ENCODE measurements at places on chromosomes 3 and 15.

- no peak for DNase-seq
These were observed 44.5 kb downstream of the BLM start for GRCh38 chr15:90761629-90762028.

GRCh38 chr3:16936233-16936632, 51.5 kb downstream of the PLCL2 start:
- no peak for DNase-seq

DNA sequence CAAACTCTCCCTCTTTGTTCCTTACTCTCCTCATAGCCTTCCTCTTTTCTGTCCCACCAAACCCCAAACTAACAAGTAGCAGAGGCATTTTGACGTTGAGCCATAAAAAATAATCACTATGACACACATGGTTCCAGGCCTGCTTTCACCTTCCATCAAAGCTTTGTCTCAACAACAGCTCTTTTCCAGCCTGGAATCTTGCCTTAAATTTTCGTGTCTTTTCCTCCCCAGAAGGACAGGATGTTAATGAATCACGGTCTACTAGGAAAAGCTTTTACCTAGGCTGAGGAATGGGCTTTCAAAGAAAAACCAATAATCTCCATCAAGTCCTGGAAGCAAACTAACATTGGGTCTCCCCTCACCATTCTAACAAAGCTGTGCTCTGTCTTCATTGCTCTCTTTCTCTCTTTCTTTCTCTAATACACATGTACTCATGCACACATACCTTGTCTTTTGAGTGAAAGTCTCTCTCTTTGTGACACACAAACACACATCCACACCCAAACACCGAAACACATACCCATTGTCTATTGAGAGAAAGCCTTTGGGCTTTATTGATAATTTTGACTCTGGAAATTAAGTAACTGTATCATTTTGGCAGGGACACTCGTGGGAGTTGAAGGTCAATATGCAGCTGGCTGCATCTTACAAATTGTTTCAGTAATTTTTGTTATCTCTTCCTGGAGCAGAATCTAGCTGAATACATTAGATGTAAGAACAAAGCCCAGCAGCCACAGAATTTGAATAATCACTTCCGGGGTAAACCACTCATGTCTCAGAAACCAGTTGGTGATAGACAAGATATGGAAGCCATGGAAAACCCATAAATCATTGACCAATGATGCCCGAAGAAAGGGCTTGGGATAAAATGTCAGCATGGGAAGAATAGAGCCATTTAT, 107.4 kb upstream of the SLC4A7 start:
- DNase-seq, result no peak

DNA sequence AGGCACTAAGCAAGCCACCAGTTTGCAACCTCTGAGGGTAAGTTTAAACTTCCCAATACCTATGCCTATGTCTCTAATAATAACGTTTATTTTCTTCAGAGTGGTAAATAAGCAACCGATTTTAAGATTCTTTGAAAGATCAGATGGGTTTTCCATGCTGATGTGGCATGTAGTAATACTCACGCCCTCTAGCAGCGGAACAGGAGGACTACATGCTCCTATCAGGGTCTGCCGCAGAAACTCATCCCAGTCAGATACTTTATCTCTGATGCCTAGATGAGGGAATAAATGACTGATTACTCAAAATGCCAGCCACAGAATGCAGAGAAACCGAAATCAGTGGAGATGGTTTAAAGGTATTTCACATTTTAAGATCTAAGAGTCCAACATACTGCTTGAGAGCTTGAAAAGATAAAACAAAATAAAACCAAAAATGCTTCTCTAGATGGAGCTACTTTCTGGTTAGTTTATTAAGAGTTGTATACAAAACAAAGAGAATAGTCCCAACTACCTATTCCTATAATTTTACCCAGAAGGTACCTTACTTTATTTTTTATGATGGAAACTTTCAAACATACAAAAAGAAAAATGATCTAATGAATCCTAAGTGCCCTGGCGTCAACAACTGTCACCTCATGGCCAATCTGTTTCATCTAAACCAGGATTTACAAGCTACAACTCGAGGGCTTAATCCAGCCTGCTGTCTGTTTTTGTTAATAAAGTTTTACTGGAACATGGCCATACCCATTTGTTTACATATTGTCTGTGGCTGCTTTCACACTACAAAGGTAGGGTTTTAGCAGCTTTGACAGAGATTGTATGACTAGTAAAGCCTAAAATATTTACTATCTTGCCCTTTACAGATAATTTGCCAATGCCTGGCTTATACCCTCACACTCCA, 37.5 kb upstream of the STIMATE start:
- DNase-seq, result peak; percentile 22

- DNase-seq, result no peak
These were observed 2.7 kb downstream of the ARHGEF26 start for GRCh38 chr3:154123906-154124305.

GRCh38 chr3:173615661-173616060, 218.1 kb downstream of the NLGN1 start:
- no peak for DNase-seq

GRCh38 chr3:12312010-12312409, 23.1 kb downstream of the PPARG start:
- no peak for DNase-seq

- no peak for DNase-seq
These were observed 117.5 kb downstream of the PDCD6IP start for GRCh38 chr3:33915796-33916546.

DNA sequence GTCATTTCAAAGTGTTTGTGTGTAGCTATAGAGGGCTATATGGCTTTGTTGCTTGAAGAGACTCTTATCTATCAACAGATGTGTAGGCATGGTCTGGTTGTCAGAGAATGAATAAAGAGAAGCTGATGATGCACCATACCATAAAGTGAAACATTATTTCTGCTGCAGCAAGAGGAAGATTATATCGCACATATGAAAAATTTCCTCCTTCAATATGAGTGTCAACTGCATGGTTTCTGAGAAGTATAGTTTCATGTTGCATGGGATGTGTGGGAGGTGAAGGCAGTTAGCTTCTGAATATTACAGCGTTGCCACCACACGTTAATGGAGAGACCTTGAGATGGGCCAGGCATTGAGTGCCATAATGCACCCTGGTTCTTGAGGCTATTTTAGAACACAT, 217.9 kb downstream of the SATB1 start:
- DNase-seq, result no peak

DNA sequence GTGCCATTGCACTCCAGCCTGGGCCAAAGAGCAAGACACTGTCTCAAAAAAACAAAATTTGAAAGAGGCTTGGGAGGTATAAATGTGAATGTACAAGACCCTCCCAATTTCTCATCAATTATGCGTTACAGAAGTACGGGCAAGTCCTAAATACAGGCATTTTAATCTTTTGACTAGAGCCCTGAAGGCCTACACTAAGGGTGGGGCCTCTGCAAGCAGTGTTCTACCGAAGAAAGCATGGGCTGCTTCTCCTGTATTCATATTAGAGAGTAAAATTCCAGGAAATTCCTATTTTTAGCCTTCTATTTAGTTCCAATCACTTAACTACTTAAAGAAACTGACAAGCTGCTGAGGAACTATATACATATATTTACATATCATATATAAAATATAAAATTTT, 25.7 kb downstream of the PBRM1 start:
- DNase-seq, result no peak

GRCh38 chr3:126039870-126040269, 44.1 kb downstream of the SLC41A3 start:
- no peak for DNase-seq

DNA sequence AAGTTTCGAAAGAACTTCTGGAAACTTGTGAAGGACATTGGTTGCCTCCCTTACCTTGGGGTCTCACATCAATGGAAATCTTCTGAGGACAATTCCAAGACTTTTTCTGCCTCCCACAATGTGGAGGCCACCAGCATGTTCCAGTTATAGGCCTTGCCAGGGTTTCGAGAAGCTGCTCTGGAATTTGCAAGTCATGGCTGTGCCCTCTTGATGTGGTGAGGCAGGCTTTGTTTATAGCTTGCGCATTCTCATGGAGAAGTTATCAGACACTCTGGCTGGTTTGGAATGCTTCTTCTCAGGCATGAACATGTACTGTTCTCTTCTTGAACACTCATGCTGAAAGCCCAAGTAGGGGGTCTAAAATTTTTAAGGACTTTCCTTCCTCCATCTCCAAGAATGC, 4.1 kb downstream of the CXCR6 start:
- DNase-seq, result no peak

DNA sequence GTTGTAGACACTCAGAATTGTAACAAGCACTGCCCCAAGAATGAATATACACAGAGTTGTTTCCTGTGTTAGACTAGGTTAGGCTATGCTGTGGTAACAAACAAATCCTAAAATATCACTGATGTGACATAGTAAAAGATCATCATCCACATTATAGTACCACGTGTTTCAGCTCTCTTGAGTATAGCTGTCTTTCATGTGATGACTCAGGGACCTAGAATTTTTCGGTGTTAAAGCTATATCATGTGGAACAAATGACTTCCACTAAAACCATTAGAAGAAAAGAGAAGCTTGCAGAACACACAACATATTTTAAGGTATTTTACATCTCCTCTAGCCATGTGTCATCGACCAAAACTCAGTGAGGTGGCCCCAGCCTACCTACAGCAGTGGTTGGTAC, 307.9 kb upstream of the RBMS3 start:
- DNase-seq, result no peak

GRCh38 chr3:156488767-156489166, 66.2 kb downstream of the SSR3 start:
- DNase-seq, result no peak

- no peak for DNase-seq
These were observed 50.2 kb downstream of the NOX5 start for GRCh38 chr15:69064649-69065048.

GRCh38 chr3:135995766-135996165, 30.2 kb downstream of the PPP2R3A start:
- DNase-seq, result no peak

DNA sequence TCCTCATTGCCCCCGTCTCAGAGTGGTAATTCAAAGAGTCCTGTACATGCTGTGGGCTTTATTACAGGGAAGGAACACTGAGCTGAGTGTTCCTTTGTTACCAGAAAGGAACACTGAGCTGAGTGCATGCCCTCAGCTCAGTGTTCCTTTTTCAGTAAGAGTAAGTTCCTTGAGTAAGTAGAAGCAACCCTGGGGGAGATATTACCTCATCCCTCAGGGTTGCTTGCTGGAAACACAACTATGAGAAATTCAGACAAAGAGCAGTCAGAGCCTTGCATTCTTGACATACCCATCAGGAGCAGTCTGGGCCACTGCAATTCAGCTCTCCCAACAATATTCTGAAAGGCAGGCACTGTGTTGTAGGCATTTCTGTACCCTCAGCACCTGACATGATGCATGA, 17.0 kb downstream of the CHRM5 start:
- DNase-seq, result no peak

DNA sequence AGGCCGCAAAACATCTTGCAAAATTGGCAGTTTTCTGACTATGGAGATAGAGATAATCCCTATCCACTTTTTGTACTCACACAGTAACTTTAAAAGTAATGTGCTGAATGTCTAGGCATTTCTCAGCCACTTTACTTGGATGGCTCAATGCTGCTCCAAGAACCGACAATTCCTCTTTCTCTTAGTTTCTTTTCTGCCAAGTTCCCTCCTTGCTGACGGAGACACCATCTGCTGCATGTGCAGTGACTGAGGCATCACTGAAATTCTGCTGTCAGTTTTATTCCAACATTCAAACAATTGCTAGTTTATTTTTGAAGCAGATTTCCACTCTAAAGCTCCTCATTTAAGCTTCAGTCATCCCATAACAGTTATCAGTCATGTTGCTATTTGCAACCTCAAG, 116.0 kb upstream of the RBMS3 start:
- DNase-seq, result no peak

GRCh38 chr3:20683910-20684309, 497.9 kb upstream of the SGO1 start:
- DNase-seq, result no peak

DNA sequence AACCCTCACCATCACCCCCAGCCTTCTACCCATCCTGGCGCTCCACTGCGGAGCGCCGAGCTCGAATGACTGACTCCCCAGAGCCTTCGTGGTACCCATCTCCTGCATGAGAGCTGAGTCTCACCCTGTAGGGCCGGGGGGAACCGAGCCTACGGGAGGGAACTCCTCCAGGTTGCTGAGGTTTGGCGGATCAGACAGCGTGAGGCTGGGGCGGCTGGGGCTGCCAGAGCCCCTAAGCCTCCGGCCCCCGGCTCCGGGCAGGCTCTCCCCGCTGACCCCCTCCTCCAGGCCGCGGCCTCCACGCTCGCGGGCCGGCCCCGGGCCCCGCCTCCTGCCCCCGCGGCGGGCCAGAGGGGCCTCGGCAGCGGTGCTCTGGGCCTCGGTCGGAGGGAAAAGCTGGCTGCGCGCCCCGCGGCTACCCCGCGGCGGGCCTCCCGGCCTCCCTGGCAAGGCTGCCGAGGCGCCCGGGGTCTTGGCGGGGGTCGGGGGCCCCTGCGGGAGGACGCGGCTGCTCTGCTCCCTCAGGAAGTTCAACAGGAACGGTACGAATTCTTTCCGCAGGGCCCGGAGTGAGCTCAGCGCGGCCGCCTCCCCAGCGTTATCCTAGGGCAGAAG, 643 bp downstream of the CDAN1 start:
- DNase-seq, result no peak

GRCh38 chr15:38844736-38845135, 280.1 kb upstream of the RASGRP1 start:
- no peak for DNase-seq

- no peak for DNase-seq
These were observed 11.3 kb upstream of the TRAK1 start for GRCh38 chr3:42079701-42080452.

GRCh38 chr3:134709561-134710312, 58.9 kb upstream of the KY start:
- no peak for DNase-seq

DNA sequence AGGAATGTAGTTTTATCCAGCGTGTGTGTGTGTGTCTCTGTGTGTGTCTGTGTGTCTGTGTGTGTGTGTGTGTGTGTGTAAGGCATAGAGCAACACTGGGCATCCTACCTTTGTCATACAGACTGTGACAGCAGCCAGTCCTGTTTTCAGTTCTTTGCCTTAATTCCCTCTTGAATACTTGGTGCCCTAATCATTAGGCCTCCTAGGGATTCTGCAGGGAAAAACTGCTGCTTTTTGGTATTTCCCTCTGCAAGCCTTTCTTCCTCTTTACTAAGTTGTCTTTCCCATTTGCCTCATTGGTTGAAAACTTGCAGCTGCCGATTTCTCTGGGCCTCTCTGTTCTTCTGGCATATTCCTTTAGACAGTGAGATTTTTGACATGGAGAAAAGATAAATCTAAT, 9.2 kb downstream of the SLC25A36 start:
- DNase-seq, result no peak

- no peak for DNase-seq
These were observed 105.3 kb upstream of the PEX5L start for GRCh38 chr3:180142041-180142440.

GRCh38 chr3:9797196-9797945, 4.5 kb downstream of the ARPC4 start:
- DNase-seq, result no peak

- no peak for DNase-seq
These were observed 181.3 kb downstream of the NFKBIZ start for GRCh38 chr3:102030661-102031060.

- no peak for DNase-seq
These were observed 110.1 kb upstream of the LPP start for GRCh38 chr3:188043891-188044290.
